ENCODE measurements at places on chromosomes 2 and 18.

DNA sequence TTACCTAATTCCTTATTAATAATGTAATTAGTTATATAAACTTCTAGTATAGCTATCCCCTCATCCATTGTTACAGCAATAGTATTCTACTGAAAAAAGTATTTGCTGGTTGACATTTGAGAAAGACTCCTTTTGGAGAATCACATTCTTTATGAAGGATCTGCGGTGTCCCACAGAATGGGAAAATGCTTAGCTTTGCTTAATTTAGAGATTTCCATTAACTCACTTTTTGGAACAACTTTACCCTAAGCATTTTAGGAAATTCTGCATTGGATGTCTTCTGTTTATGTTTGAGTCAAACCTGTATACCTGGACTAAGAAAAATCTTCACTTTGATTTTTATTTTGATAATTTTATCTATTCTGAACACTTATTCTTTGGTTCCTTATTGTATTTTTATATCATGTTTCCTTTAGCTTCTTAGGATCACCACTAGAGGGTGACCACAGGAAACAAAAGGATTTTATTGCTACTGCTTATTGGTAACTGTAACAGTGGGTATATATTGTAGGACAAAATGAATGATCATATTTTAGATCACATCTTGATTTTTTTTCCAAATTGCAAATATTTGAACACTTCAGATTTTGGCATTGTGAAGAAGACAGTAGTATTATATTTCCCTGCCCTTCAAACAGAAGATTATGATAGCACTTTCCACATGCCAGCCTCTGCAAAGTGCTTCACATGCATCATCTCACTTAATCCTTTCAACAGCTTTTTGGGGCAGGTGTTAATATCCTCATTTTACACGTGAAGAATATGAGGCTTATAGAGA lies 79.6 kb downstream of the MIB1 start:
- DNase-seq: peak; percentile 13

- DNase-seq: no peak
Measured at GRCh38 chr2:136718273-136718672, 47.1 kb upstream of the THSD7B start.

- DNase-seq: no peak
Measured at GRCh38 chr2:86453836-86454235, 12.7 kb downstream of the KDM3A start.

DNA sequence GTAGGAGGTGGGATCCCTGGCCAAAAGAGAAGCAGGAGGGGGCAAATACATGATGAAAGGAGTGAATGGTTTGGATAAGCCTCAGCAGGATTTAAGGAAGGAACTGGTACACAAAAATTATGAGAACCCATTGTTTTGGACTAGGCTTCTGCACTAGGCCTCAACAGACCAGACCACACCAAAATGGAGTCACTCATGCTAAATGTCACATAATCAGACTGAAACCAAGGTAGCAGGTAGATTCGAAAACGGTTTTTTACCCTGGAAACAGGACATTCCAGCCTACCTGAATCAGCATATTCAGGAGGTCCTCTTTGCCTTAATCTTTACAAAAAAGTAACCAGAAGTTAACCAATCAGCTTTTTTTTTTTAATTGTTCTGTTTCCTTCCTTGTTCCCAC lies 49.4 kb upstream of the CDCA7 start:
- no peak for DNase-seq

DNA sequence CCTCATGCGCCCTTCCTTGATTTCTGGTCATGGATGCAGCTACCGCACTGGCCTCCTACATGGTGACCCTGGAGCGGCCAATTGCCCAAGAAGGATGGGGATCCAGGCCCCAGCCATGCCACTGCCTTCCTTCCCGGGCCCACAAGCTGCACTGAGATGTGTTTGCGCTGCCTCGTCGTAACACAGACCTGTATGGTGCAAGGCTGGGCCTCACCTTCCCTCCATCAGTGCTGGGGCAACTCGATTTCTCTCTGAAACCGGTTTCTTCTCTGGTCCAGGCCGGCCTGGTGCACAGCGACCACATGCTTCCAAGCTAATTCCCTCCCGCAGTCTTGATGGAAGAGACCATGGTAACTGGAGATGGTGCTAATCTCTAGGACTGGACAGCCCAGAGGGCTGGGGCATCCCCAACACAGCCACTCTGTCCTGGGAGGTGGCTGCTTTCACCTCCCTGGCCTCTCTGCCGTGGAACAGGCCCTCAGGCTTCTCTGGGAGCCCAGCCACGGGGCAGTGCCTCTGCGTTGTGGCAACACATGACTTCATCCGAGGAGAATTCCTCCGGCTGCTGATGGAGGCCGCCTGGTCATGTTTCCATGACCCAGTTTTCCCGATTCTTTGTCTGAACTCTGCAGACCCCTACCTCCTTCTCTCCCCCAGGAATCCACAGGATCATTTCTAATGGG lies 184.2 kb downstream of the GLI2 start:
- no peak for DNase-seq

GRCh38 chr2:205903549-205904129 lies 182.3 kb downstream of the INO80D start:
- DNase-seq: peak; percentile 13

GRCh38 chr2:61450144-61450543 lies 20.7 kb downstream of the USP34 start:
- no peak for DNase-seq

DNA sequence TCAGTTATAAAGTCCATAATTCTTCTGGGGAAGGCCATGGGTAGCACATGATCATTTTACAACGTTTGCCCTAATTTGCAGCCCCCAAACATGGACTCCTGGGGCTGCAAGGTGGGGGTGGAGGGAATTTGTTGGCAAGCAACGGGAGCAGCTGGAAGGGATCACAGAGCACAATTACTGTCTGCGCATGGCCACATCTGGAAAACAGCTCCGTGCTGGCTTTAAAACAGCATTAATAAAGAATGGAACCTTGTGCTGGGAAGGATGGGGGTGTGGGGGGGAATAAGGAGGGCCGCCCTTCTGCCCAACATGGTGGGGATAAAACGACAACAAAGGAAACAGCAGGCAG lies 60.9 kb upstream of the SLC14A2 start:
- no peak for DNase-seq

Measured in CD4-positive, CD25-positive, alpha-beta regulatory T cell (primary cell).